ENCODE measurements at places on chromosomes 3 and 15.

GRCh38 chr15:45205192-45205591 lies 17.4 kb upstream of the SHF start:
- DNase-seq: peak; percentile 14

- no peak for DNase-seq
Observed at GRCh38 chr3:126618760-126619159, 36.2 kb downstream of the TXNRD3 start.

GRCh38 chr3:71012971-71013370 lies 570.6 kb downstream of the FOXP1 start:
- DNase-seq: no peak

DNA sequence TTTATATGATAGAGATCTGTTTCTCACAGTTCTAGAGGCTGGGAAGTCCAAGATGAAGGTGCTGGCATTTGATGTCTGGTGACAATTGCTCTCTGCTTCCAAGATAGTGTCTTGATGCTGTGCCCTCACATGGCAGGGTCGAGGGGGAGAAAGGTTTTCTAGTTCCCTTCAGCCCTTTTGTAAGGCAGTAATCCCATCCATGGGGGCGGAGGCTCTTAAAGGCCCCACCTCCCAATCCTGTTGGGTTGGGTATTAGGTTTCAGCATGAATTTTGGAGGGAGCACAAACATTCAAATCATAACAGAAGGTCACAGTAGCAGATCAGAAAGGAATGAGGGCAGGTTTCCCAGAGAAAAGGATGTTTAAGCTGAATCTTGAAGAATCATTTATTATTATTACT lies 601.7 kb upstream of the ZNF717 start:
- DNase-seq: no peak

- DNase-seq: no peak
Observed at GRCh38 chr15:45821390-45821789, 186.6 kb downstream of the SQOR start.

DNA sequence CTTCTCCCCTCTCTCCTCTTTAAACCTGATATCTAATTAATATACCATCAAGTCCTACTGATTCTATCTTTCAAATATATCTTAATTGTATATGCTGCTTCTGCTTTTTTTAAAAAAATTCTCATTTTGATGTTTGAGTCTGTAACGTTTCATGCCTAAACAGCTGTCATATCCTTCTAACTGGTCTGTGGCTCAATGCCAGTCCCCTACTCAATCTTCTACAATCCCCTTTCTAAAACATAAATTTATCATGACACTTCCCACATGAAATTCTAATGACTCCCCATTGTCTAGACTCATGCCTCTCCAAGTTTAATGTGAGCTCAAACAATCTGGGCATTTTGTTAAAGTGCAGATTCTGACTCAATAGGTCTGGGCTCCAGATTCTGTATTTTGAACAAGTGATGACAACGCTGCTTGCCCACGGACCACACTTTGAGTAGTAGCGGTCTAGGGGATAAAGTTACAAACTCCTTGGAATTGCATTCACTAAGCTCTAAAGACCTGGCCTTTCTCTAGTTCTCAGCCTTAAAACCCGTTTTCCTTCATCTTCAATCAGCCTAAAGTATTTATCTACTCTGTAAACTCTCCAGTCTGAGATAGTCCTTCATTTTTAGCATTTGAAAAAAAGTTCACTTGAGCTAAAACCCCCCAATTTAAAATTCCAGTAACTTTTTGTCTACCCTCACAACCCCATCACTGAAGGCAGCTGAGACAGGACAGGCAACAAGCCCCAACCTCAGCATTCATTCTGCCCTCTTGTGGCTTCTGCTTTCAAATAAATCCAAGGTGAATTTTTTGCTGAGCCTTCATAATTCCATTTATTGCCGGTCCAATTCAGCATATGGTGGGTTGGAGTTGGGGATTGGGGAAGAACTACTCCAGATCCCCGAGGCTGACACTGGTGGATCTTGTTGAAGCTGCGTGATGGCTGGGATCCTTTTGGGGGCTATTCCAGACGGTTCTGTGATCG lies 88.1 kb upstream of the THRB start:
- no peak for DNase-seq

DNA sequence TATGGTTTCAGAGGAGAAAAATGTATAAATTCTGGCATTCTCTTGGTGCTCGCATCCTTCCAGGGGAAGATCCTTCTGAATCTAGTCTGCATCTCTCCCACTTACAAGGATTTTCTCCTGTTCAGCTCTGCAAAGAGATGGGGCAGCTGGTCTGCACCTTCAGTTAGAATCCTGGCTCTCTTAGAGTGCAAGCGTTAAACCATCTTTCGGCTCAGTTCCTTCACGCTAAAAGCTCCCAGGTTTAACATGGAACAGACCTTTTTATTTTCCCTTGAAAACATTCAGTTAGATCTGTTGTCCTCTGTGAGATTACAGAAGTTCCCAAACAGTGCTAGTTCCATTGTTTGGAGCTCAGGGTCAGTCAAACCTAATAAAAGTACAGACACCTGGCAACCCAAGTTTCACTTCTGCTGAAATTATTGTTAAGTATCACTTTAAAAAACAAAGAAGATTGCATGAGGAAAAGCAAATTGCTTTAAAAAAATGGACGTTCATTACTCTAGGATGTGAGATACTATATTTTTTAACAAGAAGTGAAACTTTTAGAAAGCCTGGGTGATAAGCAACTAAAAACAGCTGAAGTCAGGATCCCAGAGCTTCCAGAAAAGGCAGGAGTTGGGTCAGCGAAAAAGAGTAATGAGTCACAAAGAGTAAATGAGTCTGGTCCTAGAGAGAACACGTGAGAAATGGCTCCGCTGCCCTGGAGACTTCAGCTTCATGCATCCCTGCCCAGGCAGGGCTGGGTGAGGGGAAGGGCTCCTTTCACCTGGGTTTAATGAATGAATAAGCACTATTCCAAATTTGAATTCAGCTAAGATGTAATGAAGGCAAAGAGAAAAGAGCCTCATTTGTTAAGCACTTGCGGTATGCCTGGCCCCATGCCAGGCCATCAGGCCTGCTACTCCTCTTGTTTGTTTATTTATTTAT lies 63.3 kb downstream of the ABTB1 start:
- DNase-seq: peak; percentile 74

GRCh38 chr15:38354315-38354929 lies 99.5 kb upstream of the FAM98B start:
- DNase-seq: peak; percentile 37

GRCh38 chr3:78183906-78184599 lies 1144.2 kb downstream of the ROBO2 start:
- DNase-seq: no peak

- peak; percentile 40 for DNase-seq
Observed at GRCh38 chr3:105868431-105868741, 426 bp downstream of the CBLB start.

DNA sequence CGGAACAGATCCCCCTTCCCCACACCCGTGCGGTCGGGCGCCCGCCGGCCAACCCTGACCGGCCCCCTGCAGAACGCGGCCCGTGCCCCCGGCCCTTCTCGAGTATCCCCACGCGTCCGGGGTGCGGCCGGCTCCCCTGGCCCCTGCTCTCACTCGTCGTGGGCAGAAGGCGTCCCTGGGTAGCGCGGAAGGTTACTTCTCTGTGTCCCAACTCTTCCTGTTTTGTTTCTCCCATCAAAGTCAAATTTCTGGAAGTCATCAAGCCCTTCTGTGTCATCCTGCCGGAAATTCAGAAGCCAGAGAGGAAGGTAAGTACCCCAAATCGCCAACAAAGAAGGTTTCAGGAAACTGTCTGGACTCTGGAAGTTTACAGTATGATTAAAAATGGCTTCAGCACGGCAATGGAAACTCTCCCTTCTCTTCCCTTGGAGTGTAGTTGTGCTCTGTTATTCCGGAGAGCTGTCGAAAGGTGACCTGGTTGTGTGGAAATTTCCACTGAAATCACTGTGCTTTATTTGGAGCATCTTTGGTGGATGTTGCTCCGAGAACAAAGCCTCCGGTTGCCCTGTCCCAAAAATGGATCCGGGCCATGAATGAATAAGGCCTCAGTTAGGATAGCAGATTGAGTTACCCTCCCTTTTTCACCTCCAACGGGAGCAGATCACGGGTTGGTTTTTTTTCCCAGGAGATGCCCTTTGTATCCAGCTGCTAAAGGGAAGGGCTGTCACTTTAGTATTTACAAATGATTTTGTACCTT lies 536 bp downstream of the SEC61A1 start:
- no peak for DNase-seq

- peak; percentile 25 for DNase-seq
Observed at GRCh38 chr3:184129012-184129411, 6.1 kb upstream of the EIF2B5 start.

DNA sequence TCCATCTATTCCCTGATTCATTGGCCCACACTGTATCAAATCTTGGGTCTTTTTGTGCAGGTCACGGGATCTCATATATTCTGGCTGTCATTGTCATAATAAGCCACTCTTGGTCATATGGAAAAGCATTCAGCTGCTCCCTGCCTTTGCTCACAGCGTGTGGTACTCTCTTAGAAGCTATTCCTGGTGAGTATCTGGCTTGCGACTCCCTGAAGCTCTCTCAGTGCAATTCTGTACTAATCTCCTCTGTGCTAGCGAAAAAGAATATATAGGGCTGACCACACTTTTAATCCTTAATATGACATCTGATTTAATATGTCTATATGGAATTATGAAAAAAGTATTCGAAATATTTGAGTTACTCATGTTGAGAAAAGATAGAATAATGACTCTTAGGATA lies 440.8 kb upstream of the GBE1 start:
- DNase-seq: no peak

All from astrocyte (in vitro differentiated cells and primary cell).